NCI-H1105 (cell line): ENCODE measurements at places on chromosomes 4 and X.

GRCh38 chr4:70874268-70875156, 27.7 kb upstream of the MOB1B start:
- no peak for DNase-seq

- no peak for DNase-seq
Observed at GRCh38 chrX:79182616-79183015, 38.1 kb downstream of the GPR174 start.

- DNase-seq, result no peak
Observed at GRCh38 chr4:2795893-2796848, 3.3 kb downstream of the SH3BP2 start.

DNA sequence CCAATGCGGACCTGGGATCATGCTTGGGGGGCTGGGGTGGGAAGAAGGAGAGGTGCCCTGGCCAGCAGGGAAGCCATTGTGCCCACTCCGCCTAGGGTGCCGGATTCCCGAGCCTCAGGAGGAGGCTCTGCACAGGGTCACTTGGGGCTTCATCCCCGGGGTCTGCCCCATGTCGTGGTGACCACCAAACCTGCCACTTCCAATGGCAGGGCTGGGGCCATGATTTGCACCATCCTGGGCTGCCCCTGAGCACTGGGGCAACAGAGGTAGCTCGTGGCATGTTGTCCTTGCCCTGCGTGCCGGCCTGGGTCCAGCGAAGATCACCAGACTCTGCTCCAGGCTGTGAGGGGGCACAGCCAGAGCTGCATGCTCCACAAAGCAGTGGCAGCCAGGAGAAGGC, 71.4 kb upstream of the DCAF12L2 start:
- DNase-seq, result no peak

DNA sequence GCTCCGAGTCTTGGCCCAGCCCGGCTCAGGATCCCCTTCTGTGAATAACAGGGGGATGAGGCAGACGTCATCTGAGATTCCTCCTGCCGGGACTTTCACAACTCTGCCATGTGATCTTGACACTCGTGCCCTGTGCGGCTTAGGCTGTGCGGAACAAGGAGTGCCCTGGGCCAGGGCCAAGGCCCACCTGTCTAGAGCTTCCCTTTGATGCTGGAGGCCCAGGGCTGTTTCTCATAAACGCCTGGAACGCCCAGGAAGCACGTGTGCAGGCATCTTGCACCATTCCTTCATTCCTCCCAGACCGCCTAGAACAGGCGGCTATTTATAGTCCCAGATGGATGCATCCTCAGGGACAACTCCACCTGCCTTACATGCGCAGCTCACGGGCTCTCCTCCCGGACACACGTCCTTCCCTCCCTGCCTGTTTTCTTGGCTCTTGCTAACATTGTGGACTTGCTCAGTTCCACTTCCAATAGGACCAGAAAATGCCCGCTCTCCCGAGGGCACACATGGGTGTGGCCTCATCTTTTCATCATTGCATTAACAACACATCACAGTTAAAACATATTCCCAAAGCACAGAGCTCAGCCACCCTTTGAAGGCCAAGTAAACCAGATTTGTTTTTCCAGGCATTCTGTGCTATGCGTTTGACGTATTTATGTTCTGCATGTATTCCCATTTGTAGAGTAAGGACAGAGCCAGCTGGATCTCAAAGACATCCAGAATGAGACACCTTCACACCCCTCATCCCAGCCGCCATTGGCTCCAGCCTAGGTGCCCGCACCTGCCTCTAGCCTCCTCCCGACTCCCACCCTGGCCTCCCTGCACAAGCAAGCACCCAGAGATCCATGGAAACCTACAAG, 57.2 kb downstream of the ABLIM2 start:
- no peak for DNase-seq

DNA sequence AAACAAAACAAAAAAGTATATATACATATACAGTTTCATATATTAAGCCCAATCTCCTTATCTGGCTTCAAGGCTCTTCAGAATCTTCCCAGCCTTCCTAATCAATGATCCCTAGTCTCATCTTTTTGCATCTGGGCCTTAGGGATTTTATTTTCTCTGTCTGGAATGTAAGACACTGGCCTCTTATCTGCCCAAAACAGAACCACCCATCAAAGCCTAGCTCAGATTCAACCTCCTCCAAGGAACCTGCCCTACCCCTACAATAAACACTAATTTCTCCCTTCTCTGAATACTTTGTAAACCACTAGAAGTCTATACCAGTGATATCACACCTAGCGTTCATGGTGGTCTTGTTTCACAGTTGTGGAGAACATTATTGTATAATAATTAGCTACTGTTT, 23.2 kb upstream of the GAB1 start:
- no peak for DNase-seq

DNA sequence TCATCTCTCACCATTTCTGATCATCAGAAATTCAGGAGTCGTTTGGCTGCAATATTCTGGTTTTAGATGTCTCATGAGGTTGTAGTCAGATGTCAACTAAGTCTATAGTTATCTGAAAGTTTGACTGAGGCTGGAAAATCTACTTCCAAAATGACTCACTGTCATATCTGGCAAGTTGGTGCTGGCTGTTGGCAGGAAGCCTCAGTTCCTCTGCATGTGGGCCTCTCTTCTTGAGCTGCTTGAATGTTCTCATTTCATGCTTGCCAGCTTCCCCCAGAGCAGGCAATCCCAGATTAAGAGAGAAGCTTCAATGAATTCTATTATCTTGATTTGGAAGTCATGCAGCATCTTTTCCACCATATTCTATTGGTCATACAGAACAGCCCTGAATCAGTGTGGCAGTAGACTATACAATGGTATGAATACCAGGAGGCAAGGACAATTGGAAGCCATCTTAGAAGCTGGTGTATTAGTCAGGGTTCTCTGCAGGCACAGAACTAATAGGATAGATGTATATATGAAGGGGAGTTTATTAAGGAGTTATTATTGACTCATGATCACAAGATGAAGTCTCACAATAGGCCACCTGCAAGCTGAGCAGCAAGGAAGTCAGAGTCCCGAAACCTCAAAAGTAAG, 46.8 kb upstream of the ELF2 start:
- DNase-seq, result no peak

DNA sequence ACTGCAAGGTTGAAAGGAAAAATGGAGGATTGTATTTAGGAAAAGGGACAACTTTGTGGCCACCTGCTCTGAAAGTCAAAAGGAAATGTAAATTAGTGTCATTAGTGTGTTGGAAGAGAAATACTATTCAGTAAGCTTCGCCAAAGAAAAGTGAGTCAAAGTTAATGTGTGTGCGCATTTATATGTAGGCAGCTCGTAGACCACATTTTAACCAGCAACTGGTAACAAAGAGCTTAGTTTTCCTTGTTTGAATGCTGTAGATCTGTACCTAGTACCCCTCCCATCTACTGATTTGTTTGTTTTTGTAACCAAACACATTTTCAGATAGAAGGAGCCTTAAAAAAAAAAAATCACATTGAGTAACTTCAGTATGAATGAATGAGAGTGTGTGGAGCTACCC, 69.3 kb downstream of the GPAT3 start:
- no peak for DNase-seq

DNA sequence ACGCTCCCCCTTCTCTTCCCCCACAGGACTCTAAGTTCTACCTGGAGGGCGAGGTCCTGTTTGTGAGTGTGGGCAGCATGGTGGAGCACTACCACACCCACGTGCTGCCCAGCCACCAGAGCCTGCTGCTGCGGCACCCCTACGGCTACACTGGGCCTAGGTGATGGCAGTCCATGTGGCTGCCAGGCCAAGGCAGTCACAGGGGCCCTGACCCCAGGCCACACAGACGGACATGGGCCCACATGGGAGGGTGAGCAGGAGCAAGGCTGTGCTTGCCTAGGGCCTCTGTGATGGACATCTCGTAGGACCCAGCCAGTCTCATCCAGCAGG, 10.0 kb upstream of the ADD1 start:
- DNase-seq, result no peak

DNA sequence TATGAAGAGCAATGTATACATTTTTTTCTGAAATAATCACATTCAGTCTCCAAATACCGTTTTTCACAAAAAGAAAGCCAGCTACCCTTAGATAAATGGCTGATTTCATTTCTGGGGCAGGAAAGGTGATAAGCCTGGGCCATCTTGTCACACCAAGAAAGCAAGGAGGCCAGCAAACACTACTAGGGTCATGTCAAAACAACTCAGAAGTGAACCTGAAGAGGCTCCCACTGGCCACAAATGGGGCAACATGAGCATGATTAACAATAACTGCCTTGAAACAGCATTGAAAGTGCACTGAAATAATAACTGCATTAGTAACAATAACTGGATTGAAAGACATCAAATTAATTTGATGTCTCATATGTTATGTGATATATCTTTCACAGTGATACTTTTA, 39.3 kb downstream of the SH3KBP1 start:
- no peak for DNase-seq

DNA sequence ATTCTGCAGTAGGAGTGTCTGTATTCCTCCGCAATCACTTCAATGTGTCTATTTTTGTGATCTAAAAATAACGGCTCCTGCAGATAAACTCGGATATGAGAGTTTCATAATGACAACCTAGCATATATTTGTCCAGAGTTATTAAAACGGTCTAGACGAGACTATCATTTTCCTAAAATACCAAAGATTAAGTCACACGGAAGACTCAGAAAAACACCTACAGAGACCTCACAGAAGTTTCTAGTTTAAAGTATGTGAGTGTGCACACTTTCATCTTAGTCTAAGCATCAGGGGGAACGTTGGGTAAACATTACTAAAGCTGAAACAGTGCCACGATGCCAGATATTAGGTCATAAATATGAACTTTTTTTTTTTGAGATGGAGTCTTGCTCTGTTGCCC, 156.9 kb downstream of the AFAP1 start:
- no peak for DNase-seq

GRCh38 chr4:5572114-5572513, 136.2 kb downstream of the EVC2 start:
- no peak for DNase-seq

DNA sequence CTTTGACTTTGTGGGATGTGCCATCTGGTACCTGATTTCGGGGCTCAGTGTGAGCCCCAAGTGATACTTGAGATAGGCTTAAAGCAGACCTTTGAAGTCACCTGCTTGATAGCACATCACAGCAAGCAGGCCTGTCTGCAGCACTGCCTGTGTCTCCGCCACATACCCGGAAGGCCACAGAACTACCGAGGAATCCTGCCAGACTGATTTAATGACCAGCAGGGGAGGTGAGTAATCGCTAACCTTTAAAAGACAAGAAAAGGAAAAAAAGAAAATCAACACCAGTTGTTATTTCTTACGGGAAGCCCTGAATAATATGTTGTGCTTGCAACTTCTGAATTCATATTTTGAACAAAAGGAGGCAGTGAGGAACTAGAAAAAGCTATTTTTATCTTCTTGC, 6.8 kb downstream of the PTCHD1 start:
- DNase-seq, result no peak

DNA sequence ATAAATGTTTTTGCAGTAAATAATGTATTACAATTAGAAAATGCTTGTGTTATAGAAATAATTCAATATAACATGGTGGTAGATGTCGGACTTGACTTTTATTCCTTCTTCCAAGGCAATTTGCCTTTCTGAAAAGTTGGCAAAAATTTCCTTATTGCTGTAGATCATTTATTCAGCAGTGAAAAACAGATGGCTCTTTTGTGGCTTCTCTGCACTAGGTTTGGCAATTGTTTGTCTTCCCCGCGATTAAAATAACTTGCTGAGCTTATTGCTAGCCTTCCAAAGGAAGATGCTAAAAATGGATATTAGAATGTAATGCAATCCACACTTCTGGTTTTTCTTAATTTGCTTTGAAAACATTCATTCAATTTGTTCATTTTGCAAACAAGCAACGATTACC, 1977.9 kb upstream of the ADGRL3 start:
- DNase-seq, result no peak

DNA sequence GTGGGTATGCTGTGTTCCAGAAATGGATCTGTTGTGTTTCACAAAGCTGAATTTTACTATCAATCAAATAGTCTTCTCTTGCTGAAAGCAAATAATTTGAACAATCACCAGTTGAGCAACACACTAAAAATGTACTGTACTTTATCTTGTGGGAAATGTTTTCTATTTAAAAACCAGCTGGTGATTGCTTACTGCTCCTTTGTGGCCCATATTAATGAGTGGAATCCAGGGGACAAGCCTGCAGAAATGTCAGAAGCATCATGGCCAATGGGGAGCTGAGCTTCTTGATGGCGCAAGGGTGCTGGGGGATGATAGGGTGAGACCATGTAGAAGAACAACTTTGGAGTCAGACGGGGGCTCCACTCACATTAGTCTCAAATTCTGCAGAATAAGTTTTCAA, 346.2 kb downstream of the ARHGAP10 start:
- DNase-seq, result no peak

- no peak for DNase-seq
Observed at GRCh38 chr4:113641025-113641431, 120.5 kb downstream of the CAMK2D start.

DNA sequence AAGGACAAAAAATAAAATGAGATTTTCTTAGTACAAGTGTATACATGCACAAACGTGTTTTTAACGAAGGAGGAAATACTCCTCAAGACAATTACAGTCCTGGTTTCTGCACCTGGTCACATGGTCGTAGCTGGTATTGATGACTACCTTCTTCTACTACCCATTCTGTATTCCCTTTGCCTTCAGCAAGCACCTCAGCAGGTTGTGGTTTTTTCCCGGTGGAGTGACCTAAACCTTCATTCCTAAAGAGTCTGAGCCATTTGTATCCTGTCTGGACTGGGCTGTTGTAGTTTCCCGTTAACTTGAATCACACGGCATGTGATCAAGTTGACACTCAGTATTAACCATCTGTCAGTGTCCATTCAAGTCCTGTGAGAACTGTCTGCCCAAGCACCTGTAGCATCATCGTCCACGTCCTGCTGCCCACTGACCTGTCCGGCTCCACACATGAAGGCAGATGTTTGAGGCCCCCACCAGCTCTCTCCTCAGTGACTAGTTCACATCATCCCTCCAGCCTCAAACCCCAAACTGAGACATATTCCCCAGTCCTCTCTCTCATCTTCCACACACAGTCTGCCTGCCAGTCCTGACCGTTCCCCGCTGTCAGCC, 31.1 kb upstream of the TBC1D14 start:
- no peak for DNase-seq

DNA sequence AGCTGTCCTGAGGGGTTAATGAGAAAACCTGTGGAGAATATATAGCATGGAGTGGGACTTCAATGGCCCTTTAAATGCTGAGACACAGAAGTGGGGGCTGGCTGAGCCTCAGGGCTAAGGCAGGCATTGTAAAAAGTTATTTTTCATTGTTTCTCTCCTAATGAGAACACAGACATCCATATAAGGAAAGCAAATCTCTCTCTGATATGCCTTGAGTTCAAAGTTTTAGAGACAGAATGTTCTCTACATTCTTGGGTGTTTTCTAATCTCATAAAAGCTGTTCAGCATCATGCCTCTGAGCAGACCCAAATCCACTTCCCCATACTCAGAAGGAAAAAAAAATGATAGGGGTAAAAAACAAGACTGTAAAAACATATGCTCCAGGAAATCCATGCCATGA, 16.8 kb upstream of the RAB40A start:
- DNase-seq, result no peak

- no peak for DNase-seq
Observed at GRCh38 chr4:162650166-162650565, 486.4 kb upstream of the FSTL5 start.

- no peak for DNase-seq
Observed at GRCh38 chrX:120457766-120458180, 11.3 kb downstream of the LAMP2 start.

- DNase-seq, result no peak
Observed at GRCh38 chr4:11748164-11748872, 319.6 kb upstream of the HS3ST1 start.
